Breast epithelium (tissue), 4 donors: ENCODE measurements at places on chromosomes 7 and 10.
A peak's percentile ranks its signal among the peaks of the same experiment; 100 is the strongest.

- DNase-seq = no peak
Observed at GRCh38 chr10:86123715-86124114, 242.9 kb downstream of the GRID1 start.

GRCh38 chr7:148877517-148877916 is 6.6 kb downstream of the EZH2 start:
- no peak for DNase-seq

DNA sequence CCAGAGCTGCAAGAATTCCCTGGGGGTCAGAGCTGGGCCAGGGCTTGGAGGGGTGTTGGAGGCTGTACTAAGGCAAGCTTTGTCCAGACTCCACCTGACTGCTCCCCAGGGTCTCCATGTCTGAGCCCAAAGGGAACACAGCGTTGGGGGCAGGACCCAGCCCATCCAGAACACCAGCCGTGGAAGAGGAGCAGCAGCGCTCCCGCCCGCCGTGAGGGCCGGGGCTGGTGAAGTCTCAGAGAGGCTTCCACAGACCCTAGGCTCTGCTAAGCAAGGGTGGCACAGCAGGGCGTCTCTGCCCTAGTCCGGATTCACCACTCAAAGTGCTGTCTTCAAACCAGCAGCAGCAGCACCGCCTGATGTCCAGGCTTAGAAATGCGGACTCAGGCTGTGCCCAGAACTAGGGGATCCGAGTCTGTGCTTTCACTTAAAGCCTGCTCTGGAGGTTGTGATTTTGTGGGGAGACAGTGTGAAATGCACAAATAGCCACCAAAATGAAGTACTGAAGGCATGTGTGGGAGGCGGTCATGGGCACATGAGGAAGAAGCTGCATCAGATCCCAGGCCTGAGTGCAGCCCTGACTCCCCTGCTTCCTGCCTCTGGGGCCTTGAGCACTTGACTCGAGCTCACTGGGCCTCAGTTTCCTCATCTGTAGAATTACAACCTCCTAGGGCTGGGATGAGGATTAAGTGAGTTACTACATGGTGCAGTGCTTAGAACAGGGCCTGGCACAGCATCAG is 16.6 kb upstream of the AQP1 start:
- DNase-seq = no peak

DNA sequence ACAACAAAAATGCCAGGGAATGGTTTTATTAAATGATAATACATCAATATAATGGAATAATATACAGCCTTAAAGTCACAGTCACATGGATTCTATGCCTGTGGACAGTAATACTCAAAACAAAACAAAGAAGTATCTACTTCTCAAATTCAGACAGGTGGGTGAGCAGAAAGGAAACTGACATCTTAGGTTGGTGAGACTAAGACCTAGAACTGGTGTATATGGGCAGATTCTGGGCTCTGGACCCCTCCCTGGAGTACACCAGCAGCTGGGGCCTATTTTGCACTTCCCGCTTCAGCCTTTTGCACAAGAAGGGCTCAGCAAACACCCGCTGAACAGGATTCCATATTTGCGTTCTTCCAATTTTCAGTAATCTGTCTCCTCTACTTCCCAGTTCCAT is 5.4 kb upstream of the FIS1 start:
- DNase-seq = no peak

GRCh38 chr10:93541402-93542357 is 24.8 kb upstream of the FFAR4 start:
- DNase-seq = no peak

DNA sequence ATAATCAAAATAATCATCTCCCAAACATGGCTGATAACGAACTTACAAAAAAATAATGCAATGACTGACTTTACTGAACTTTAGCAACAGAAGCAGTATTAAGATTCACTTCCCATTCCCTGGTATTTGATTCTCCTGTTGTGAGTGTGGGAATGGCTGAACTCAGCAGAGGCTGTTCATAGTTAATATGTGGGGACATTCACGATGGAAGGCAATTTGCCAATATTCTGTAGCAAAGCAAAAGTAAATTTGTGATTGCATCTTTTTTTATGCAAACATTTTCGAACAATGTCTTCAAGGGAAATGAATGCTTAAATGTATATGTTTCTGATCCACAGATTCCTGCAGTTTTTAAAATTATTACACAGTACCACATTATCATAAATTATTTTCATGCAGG is 431.7 kb upstream of the KLF6 start:
- DNase-seq = no peak

- DNase-seq = no peak
Observed at GRCh38 chr10:131750973-131751826, 149.6 kb upstream of the PPP2R2D start.

- no peak for DNase-seq
Observed at GRCh38 chr7:127580612-127581011, 4.8 kb downstream of the GCC1 start.

GRCh38 chr10:86047588-86047987 is 319.0 kb downstream of the GRID1 start:
- no peak for DNase-seq

DNA sequence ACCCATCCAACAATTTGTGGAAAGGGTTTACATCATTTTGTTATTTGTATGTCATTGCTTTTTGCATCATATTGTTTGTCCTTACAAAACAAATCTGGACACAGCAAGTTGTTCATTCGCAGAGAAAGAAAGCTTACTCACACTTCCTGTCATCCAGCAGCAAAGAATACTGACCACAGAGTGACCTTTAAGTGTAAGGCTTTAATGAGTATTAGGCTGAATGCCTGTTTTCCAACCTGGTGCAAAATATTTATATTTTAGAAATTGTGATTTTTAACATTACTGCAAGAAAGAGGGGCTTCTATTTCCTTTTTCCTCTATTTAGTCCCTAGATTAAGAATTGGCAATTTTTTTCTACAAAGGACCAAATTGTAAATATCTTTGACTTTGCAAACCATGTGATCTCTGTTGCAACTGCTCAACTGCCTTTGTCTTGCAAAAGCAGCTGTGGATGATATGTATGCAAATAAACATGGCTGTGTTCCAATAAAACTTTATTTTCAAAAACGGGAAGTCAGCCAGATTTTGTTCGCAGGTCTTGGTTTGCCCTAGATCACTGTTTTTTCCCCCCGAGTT is 27.8 kb upstream of the ITGB1 start:
- DNase-seq = no peak

GRCh38 chr7:115332691-115333090 is 410.8 kb downstream of the MDFIC start:
- DNase-seq = no peak

DNA sequence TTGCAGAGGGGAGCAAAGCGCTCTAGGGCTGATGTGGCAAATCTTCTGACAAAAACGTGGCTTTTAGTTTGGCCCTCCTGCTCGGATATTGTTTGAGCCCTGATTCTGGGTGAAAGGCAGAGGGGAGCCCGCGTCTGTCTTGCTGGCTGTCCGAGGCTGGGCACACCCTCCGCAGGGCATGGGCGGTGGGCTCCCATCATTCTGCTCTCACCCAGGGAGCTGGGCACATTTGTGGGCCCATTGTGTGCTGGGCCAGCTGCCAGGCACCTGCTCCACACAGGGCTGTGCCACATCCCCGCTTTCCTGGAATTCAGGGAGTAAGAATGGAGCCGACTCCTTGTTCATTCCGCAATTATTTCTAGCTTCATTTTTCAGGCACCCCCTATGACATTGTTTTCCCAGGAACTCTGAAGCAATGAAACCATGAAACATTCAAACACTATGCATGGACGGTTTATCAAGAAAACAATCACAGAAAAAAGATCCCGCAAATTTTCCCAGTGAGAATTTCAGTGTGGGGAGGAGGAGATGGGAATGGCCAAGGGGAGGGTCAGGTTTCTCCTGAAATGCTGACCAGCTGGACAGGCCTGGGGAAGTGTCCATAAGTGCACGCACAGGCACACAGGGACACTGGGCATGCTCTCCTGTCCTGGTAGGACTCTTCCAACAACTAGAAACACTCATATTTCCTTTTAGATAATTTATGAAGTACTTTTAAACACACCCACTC is 341.1 kb downstream of the CXCL12 start:
- DNase-seq = no peak

- no peak for DNase-seq
Observed at GRCh38 chr7:137687556-137688265, 159.1 kb downstream of the DGKI start.

- no peak for DNase-seq
Observed at GRCh38 chr7:140304191-140304799, 94.0 kb downstream of the SLC37A3 start.

GRCh38 chr10:70034232-70034631 is 18.4 kb upstream of the MACROH2A2 start:
- no peak for DNase-seq

DNA sequence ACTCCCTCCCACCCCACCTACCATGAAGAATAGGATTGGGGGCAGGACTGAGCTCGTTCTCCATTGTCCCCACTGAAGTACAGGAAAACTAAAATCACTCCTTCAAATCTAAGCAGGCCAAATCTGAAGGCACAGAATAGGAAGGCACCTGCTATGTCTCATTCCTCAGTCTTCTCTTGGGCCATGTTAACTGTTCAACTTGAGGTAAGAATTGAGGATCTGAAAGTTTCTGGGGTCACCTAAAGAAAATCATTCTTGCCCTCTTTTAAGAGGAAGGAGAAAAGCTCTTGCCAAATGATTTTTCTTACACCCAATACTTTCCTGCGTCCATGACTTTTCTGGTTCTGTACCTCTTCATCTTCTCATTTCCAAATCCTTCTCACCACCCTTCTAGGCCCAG is 4.9 kb downstream of the CPN1 start:
- no peak for DNase-seq

- DNase-seq = no peak
Observed at GRCh38 chr10:60753152-60753551, 25.1 kb upstream of the CDK1 start.

DNA sequence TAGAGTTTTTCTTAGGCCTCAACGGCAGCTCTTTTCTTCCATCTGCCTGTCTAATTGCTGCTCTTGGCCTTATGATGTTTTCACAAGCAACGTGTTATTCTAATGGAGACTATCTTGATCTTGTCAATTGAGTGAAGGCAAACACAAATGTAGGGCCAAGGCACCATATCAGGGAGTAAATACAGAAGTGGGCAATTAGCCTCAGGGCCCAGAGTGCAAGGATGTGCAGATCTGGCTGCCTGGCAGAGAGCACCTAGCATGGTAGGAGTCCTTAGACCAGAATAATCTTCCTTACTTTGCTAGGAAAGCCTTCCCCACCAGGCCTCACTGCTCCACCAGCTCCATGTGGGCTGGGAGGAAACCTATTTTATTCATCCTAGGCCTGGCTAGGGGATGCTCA is 590.9 kb downstream of the LRMDA start:
- no peak for DNase-seq

DNA sequence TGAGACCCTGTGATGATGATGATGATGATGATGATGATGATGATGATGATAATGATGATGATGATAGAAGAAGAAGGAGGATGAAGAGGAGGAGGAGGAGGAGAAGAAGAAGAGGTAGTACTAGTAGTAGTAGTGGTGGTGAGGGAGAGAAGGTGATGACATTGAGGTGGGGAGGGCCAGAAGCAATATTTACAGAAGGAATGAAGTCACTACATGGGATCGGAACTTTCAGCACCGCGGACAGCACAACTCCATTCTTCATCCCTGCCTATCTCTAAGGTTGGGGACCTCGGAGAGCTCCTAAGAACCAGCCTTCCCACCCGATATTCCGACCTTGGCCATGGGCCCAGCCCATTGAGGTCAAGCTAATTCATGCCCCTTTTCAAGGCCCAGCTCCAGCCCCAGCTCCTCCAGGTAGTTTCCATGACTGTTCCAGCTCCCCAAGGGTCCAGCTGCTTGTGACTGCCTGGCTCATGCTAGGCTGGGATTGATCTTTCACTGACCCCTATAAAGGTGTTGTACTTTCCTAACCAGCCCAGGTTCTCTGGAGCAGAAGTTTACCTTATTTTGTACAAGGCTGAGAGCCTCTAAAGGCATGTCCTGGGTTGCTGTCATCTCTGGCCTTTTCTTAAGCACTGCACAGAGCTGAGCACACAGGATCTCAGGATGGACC is 10.3 kb downstream of the CRHR2 start:
- no peak for DNase-seq

DNA sequence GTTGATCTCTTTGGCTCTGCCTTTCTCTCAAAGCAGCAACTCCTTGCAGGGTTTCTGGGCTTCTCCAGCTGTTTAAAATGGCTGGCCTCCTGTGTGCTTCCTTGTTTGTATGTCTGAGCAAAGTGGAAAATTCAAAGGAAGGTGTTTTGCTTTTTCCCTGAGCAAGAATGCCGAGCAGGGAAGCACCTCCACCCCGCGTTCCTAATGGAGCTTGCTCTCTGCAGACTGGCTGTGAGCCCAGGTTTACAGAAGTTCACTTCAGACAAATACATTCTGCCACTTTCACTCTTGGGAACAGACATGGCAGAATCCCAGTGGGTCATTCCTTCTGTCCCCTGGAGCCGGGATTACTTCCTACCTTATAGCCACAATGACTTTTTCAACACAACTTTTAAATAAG is 181.8 kb upstream of the AGK start:
- peak; percentile 18 for DNase-seq

DNA sequence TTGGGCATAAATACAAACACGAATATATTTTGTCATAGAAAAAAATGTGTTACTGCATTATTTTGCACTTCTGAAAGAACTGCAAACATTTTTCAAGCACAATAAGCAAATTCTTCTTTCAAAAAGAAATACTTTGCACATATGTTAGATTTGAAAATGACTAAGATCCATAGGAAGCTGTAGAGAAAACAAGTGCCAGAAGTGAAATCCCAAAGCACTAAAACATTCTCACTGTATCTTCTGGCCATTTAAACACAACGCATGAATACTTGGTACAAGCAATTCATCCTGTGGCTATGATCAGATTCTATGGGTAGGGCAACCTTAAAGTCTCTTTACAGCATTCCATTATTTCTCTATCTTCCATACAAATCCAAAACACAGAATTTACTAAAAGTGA is 225.4 kb upstream of the IMMP2L start:
- no peak for DNase-seq

DNA sequence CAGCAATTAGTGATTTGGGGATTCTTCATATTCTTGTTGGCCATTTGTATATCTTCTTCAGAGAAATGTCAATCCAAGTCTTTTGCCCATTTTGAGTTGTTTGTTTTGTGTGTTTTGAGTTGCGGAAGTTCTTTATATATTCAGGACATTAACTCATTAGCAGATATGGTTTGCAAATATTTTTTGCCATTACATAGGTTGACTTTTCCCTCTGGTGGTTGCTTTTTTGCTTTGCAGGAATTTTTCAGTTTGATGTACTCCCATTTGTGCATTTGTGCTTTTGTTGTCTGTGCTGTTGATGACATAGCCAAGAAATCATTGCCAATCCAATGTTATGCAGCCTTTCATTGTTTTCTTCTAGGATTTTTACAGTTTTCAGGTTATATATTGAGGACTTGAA is 63.6 kb upstream of the DNAJC1 start:
- no peak for DNase-seq

DNA sequence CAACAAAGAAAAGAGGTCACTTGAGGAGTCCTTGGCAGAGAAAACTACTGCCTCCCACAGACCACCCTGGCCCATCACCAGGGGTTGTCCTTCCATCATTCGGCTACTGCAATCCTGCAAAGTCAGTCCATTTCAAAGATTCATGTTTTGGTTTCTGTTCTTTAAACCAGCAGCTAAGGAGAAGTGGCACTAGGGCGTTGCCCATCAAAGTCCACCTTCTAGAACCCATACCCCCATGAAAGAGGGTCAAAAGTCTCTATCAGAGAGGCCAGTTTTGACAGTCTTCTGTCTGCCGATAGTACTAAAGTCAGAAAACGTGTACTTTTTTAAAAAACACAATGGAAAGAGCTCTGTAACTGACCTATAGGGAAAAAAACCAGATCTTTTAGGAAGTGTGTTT is 14.4 kb downstream of the CCDC6 start:
- DNase-seq = no peak
